ENCODE measurements at places on chromosomes 7 and 10. TPM values are rescaled to one million over a fixed set of nuclear protein-coding genes. Genes with fewer than 3 reads are reported as not detected.

The ERVW-1 gene
- 0.15 TPM for total RNA-seq

The C10orf95 gene
- total RNA-seq: 7.1 TPM

The CDC14C gene
- total RNA-seq: not detected

The FAM171A1 gene
- total RNA-seq: 7.0 TPM

The PKD2L1 gene
- total RNA-seq: not detected

The LRRTM3 gene
- total RNA-seq: not detected

The IDE gene
- 300 TPM for total RNA-seq

The CDHR1 gene
- total RNA-seq: 106 TPM

The ATP6V1F gene
- total RNA-seq: 154 TPM

The PKD1L1 gene
- total RNA-seq: not detected

The TUBAL3 gene
- total RNA-seq: not detected

The EFCAB10 gene
- total RNA-seq: not detected

The ASZ1 gene
- not detected for total RNA-seq

The PHKG1 gene
- total RNA-seq: 1.5 TPM

The ACSM6 gene
- total RNA-seq: 1.1 TPM

The TMEM176B gene
- total RNA-seq: 2.5 TPM

The GPR15LG gene
- 10.3 TPM for total RNA-seq

The CHN2 gene
- total RNA-seq: 3.6 TPM

The GNA12 gene
- total RNA-seq: 12.5 TPM

The TSPAN12 gene
- total RNA-seq: 1.7 TPM

The TDRD1 gene
- total RNA-seq: not detected

The IQCE gene
- 14.9 TPM for total RNA-seq

The SLC39A12 gene
- not detected for total RNA-seq

The CNNM1 gene
- total RNA-seq: 4.4 TPM

The ATOH7 gene
- total RNA-seq: not detected

The CDNF gene
- 3.9 TPM for total RNA-seq
